Ovary (tissue), 10 donors: ENCODE measurements at places on chromosomes 12 and 14.

GRCh38 chr12:93261505-93262094 is 116.1 kb upstream of the NUDT4 start:
- no peak for DNase-seq
- H3K4me3 ChIP-seq: no peak overlapping the region
- no peak overlapping the region for H3K27ac ChIP-seq
- no peaks in the 10 kb centered on the region for H3K4me1 ChIP-seq
- H3K36me3 ChIP-seq: no peaks in the 10 kb centered on the region

- H3K27me3 ChIP-seq: no peaks in the 10 kb centered on the region
- no peaks in the 10 kb centered on the region for H3K4me1 ChIP-seq
- H3K27ac ChIP-seq: no peak overlapping the region
Observed at GRCh38 chr12:49287876-49288275, 7.1 kb upstream of the PRPH start.

- H3K4me1 ChIP-seq: no peaks in the 10 kb centered on the region
- H3K36me3 ChIP-seq: no peaks in the 10 kb centered on the region
- H3K4me3 ChIP-seq: no peak overlapping the region
- no peak overlapping the region for H3K27ac ChIP-seq
- no peak for DNase-seq
Observed at GRCh38 chr12:5047729-5048128, 4.0 kb downstream of the KCNA5 start.

DNA sequence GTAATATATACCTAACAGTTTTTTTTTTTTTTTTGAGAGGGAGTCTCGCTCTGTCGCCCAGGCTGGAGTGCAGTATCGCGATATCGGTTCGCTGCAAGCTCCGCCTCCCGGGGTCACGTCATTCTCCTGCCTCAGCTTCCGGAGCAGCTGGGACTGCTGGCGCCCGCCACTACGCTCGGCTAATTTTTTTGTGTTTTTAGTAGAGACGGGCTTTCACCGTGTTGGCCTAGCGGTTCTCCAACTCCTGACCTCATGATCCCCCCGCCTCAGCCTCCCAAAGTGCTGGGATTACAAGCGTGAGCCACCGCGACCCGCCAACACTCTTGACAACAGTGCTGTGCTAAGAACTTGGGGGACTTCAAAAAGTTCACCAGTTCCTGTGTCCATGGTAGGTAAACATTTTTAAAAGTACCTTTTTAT is 63.5 kb downstream of the FOXG1 start:
- no peaks in the 10 kb centered on the region for H3K27me3 ChIP-seq
- no peaks in the 10 kb centered on the region for H3K4me1 ChIP-seq
- no peaks in the 10 kb centered on the region for H3K36me3 ChIP-seq
- no peak overlapping the region for H3K27ac ChIP-seq
- H3K4me3 ChIP-seq: no peak overlapping the region

- H3K27me3 ChIP-seq: no peaks in the 10 kb centered on the region
- H3K27ac ChIP-seq: no peak overlapping the region
- H3K36me3 ChIP-seq: no peaks in the 10 kb centered on the region
- DNase-seq: no peak
Observed at GRCh38 chr12:102465762-102466560, 14.4 kb downstream of the IGF1 start.
